ENCODE measurements at places on chromosomes 1 and 21.

GRCh38 chr1:153202006-153202405 is 1.2 kb upstream of the LELP1 start:
- DNase-seq: no peak

- DNase-seq: no peak
These were observed 78.7 kb downstream of the ACTL8 start for GRCh38 chr1:17833661-17834501.

DNA sequence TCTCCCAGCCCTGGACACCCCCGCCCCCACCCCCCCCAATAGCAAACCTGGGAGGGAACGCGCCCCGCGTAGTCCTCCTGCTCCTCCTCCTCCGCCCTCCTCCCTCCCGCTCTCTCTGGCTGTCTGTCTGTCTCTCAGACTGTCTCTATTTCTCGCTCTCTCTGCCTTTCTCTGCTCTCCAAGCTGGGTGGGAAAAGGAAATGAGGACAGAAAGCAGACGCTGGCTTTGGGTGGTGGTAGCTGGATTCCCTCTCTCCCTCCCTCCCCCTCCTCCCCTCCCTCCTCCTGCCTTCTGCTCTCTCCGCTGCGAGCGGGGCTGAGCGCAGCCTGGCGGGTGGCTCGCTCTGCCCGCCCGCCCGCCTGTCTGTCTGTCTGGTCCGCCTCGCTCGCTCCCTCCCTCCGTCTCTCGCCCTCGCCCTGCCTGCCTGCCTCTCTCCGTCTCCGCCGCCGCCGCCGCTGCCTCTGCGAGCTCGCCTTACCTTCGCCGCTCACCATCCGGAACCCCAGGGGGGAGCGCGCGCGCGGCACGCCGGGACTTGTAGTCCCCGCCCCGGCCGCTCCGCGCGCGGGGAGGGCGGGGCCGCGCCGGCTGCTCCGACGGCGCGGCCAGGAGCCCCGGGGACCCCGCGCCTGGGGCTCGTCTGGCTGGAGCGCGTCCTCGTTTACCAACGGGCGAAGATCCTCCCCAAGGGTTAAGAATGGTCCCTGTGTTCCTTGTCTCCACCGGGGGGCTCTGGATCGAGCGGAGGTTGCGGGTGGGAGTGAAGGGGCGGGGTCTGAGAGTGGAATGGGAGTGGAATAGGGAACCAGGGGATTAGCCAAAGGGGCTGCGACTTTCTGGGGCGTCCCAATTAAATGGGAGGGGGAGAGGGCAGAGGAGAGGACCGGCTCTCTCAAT is at the start of gene AHDC1:
Gene AHDC1, minus strand, starts transcription at position 464 of the 898 bp plus-strand sequence. CDS start 52,029 bp downstream, outside the sequence.
- DNase-seq: peak; percentile 54

DNA sequence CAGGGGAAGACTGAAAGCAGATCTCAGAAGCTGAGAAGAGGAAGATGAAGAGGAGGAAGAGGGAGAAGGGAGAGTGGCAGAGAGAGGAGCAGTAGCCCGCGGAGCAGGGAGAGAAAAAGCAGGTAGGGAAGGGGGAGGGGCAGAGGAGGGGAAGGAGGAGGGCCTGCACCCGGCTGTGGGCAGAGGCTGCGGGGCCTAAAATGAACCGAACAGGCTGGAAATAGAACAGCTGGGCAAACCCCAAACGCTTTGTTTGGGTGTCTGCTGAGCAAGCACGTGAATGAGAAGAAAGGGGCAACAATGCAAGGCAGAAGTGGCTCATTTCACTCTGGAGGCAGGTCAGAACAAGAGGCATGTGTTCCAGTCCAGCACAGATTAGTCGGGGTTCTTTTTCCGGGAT is 33.5 kb downstream of the KCNC4 start:
- no peak for DNase-seq

DNA sequence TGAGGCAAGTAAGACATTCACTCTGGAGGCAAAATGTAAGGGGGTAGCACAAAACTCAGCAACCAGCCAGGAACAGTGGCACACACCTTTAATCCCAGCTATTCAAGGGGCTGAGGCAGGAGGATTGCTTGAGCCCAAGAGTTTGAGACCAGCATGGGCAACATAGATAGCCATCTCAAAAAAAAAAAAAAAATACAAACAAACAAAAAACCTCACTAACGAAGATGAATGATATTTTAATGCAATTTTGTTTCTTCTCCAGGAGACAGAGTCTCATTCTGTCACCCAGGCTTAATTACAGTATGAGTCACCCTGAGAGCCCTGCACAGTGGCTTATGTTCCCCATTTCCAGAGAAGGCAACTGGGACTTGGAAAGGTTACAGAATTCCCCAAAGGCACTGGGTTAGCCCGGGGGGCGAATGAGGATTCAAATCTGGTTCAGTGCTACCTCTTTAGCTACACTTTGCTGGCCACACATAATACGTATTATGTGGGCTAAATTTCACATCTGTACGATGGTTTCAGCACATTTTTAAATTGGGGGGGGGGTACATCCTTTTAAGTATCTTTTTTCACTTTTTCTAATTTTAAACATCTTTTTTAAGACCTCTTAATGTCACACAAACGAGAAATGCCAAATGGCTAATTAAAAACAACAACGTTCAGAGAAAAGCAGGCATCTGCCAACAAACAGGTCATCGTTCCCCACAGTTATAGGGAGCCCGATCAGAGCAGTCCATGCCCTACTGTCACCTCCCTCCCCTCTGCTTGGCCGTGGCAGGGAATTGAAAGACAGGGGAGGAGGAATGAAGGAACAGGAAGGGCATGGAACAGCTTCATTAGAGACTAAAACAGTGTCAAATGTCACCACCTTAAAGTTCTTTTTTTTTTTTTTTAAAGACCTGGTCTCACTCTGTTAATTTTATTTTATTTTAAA is 3.5 kb downstream of the CELA2A start:
- no peak for DNase-seq

Measured in NCI-H748 treated with DMSO at 0.1 percent for 48 hours (cell line).